ENCODE measurements at places on chromosomes 6 and 20.

DNA sequence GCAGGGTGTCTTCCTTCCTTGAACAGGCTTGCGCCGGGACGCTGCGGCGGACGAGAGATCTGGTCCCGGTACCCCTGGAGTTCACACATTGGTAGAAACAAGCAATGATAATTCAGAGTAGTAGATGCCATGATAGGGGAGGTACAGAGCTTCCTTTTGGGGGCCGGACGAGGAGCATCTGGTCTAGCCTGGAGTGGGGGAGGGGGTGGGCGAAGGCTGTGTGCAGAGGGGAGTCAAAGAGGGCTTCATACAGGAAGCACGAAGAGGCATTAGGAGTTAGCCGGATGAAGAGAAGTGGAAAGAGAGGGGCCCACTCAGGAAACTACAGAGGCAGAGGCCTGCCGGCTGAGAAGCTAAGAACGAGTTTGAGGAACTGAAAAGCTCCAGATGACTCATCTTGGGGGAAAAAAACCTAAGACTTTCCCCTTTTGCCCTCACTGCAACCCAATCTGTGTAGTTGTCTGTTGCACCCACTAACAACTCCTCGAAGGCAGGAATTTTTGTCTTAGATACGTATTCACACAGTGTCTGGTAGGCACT is 611 bp downstream of the CNPY3 start:
- no peak for DNase-seq

- DNase-seq = no peak
These were observed 2.4 kb downstream of the OSER1 start for GRCh38 chr20:44208165-44208564.

GRCh38 chr20:1937316-1937976 is 42.2 kb downstream of the SIRPA start:
- no peak for DNase-seq

DNA sequence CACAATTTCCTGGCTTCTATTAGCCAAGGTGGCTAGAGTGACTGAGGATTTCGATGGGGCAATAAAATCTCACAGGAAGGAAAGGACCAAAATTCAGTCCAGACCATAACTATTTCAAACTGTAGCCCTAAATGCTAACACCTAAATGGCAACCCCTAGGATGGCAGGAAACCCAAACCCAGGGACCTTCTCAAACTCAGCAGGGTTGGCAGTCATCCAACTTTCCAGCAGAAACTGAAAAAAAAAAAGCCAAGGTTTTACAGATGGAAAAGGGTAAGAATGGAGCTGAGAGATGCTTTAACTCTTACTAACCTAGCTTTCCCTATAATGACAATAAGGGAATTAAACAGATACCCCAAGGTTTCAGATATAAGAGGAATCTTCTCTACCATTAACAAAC is 10.5 kb downstream of the IBTK start:
- no peak for DNase-seq

- no peak for DNase-seq
These were observed 99.7 kb upstream of the ZNF217 start for GRCh38 chr20:53693262-53693871.
